Placental epithelial cell (primary cell): ENCODE measurements at places on chromosomes 3 and 15. TPM values are rescaled to one million over a fixed set of nuclear protein-coding genes. Genes with fewer than 3 reads are reported as not detected.

Gene SRPRB
- total RNA-seq, result 43.6 and 86.5 TPM in 2 replicates

Gene PLCL2
- 20.7 and 31.8 TPM in 2 replicates for total RNA-seq

Gene FEZF2
- total RNA-seq, result not detected in 2 replicates

Gene ARPIN
- total RNA-seq, result 10.7 and 11.4 TPM in 2 replicates

Gene PARP15
- under 0.01 TPM in 1 of 2 replicates, not detected in the other for total RNA-seq

Gene KCNMB2
- total RNA-seq, result not detected in 2 replicates

Gene STRIT1
- not detected in 2 replicates for total RNA-seq

Gene DOCK3
- total RNA-seq, result 1.5 and 1.6 TPM in 2 replicates
